NCI-H2107 (cell line): ENCODE measurements at places on chromosomes 3 and 15.

DNA sequence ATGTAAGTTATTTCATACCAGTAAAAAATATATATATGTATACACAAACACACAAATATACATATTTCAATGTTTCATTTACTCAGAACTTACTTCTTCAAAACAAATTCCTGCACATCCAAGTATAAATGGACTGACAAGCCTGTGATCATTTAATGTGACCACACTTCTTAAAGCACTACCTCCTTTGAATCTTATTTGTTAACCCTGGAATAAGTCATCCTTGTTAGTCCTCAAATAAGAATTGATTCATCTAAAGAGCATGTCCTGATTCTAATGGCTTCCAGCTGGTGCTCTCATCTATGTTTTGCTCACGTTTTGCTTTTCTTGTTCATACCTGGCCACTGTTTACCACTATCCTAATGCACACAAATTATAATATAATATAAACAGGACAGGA lies 103.9 kb upstream of the UBP1 start:
- DNase-seq = no peak

DNA sequence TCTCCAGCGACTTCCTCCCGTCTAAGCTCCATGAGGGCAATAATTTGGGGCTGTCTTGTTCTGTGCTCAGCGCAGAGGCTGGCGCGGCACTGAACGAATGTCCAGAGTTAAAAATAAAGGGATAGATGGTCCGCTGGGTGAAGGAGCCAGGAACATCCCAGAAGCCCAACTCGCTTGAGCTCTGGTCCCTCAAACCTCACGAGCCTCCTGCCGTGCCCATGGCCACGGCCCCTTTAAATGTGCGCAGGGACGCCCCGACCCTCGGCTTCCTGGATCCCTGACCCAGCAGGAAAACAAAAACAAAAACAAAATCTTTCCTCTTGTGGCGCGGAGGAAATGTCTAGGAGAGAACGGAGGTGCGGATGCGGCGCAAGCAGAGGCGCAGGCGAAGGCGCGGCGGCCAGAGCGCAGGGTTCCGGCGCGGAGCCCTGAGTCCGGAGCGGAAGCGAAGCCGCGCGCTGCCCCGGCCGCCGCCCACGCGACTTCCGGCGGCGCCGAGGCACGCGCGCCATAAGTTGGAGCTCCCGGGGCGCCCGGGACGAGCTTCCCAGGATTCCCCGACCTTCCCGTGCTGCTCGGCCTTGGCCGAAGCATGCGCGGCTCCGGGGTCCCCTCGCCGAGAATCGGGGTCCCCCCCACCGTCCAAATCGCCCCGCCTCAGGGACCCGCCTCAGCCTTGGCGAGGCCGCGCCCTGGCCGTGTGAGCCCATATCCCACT lies 52.9 kb upstream of the WNT7A start:
- no peak for DNase-seq

GRCh38 chr3:153142961-153143360 lies 19.1 kb upstream of the RAP2B start:
- no peak for DNase-seq

DNA sequence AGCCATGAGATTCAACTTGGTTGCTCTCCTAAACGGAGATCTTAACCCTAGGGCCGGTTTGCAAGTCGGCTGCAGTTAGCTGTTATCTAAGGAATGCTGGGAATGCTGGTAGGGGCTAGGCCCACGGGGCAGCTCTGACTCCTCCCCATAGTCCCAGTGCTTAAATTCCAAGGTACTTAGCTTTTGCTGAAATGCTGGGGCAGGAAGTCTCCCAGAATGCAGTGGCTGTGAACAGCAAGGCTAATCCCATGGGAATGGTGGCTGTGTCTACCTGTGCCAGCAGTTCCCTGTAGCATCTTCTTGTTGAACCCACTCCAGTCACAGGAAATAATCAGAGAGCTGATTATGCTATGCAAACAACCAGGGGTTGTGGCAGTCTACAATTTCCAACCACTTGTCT lies 102.5 kb upstream of the TJP1 start:
- DNase-seq = no peak

DNA sequence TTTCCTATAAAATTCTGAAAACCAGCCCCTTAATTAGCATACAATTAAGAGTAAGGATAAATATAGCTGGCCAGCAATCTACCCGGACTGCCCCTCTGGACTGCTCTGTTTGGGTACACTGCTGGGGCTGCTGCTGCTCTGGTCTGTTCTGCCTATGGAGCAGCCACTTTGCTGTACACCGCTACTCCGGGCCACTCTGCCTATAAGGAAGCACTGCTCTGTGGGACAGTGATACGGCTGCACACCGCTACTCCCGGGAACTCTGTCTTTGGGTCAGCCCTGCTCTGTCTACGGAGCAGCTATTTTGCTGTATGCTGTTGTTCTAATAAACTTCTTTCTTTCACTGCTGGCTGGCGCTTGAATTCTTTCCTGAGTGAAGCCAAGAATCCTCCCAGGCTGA lies 316.5 kb upstream of the PLSCR5 start:
- DNase-seq = no peak

- no peak for DNase-seq
These were observed 378.1 kb downstream of the NSUN3 start for GRCh38 chr3:94440767-94441493.

- DNase-seq = no peak
These were observed 202.6 kb downstream of the XXYLT1 start for GRCh38 chr3:195068084-195069080.

GRCh38 chr3:10416730-10417300 lies 88.6 kb downstream of the ATP2B2 start:
- DNase-seq = no peak

DNA sequence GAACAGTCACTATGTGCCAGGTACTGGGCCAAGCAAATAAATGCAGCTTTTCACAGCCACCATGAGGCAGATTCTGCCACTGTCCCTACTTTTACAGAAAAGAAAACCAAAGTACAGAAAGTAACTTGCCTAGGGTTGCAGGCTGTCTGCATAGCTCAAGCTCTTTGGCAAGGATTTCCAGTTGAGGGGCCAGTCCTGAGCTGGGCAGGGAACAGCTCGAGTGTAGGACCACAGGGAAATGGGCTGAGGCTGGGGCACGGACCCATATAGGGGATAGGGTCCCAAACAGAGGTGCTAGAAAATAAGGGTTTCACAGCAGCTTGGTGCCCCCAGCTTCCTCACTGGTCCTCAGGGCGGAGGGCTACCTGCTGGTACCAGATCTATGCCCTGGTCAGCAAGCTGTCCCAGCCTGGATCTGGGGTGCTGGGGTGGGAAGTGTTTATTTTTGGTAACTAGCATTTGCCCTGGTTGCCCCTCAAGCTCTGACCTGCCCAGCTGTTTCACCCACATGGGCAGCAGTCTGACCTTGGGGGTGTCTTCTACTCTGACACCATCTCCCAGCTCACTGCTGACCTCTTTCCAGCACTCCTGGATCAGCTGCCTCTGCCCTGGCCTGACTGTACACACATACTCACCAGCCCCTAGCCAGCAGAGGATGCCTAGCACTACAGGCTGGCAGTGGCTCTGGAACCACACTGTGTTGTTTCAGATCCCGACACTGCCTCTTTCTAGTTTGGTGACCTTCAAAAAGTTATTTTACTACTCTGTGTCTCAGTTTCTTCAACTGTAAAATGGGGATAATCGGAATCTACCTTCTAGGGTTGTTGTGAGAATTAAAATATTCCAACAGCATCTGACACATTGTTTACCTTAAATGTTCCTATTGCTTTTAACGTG lies 16.2 kb downstream of the MRAS start:
- no peak for DNase-seq

- no peak for DNase-seq
These were observed 3.1 kb downstream of the STAG1 start for GRCh38 chr3:136749091-136749490.

DNA sequence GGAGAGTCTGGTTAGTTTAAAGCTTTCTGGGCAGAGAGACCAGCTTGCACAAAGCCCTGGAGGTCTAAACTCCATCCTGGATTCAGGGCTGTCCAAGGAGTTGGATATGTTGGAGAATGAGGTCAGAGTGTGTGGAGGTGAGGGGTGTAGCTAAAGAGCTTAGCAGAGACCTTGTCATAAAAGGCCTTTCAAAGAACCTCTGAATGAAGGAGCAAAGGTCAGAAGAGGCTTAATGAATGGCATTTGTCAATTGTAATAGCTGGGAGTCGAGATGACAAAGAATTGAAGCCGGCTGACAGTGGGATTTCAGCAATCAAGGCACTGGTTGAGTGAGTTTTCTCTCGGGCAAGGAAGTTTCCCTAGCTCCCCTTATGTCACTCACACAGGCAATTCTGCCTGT lies 202.6 kb downstream of the PDCD6IP start:
- DNase-seq = no peak

DNA sequence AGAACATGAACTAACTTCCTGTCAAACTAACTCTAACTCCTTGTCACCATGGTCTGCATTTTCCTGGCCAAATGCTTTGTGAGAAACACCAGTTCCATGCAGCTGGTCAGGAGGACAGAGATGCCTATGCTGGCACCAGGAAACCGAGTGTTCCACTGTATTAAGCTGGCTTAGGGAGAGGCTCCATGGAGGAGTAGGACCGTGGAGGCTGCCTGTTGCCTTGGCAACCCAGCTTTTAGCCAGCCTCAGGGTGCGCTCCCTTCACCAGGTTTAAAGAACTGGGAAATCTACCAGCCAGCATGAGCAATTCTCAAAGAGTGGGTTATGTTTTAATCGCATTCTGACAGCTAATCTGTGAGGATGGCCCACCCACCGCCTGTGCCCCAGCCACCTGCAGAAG lies 394.1 kb downstream of the OCA2 start:
- no peak for DNase-seq

DNA sequence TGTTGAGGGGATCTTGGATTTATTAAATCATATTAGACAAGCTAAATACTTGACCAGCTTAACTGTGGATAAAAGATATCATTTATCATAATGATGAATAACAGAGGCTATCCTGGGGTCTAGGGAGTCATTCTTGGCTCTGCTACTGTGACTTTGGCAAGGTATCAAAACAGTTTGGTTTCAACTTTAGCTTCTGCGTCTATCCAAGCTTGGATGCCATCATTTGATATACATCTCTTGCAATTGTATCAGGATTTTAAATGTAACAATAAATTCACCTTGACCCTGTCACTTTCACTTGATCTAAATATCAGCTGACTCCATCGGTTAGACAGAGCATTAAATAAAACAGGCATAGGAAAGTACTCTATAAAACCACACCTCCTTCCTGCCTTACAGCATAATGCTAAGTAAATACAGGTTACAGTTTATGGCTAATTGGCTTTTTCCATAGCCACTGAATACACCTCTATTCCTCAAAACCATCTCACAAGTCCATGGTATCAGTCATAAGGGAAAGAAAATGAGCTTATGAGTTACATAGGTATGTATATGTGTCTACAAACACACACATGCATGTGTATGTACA lies 262.9 kb downstream of the CTNNB1 start:
- DNase-seq = no peak

DNA sequence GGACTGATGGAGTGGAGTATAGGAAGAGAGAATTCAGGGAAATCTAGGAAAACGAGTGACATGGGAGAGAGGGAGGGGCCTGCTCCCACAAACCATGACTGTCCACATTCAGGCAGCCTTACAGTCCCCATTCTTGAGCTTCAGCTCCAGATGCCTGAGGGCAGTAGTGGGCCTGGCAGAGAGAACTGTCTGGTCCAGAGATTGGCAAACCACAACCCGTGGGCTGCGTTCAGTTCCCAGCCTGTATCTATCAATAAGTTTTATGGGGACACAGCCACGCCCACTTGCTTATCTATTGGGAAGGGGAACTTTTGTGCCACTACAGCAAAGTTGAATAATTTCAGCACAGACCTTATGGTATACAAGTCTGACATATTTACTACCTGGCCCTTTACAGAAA lies 63.8 kb downstream of the SLCO2A1 start:
- DNase-seq = no peak

- no peak for DNase-seq
These were observed 658.0 kb upstream of the DPPA4 start for GRCh38 chr3:109995377-109995776.

GRCh38 chr3:66706890-66707289 lies 206.1 kb upstream of the LRIG1 start:
- DNase-seq = no peak

DNA sequence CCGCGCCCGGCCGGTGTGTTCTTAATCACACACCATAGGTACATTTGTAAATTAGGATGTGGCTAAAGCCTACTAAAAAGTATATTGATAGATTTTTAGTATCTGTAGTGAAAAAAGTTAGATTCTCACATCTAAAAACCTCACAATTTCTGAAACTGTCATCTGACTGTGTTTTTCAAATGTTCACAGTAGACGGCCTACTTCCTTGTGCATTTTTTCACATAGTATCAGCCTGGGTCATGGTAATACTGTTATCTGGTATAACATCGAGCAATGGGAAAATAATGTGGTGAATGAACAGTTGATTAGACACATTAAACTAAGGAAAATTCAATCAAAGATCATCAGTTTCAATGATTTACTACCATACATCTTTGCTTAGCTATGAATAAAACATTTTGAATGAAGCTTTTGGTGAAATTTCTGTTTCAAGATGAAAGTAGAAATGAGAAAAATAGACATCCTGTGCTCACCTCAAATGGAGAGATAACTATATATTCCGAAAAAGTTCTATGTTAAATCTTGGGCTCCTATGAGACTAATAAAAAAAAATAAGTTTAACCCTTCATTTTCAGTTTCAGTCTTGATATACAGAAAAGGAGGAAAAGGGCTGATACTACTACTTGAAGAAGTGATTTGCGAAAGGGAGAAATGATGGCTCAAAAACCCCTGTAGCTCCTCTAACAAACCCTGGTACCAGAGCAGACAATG lies 262.7 kb downstream of the ZBTB20 start:
- DNase-seq = no peak

- DNase-seq = no peak
These were observed 384.3 kb upstream of the GBE1 start for GRCh38 chr3:82145742-82146141.

GRCh38 chr3:76509179-76509830 lies 530.6 kb upstream of the ROBO2 start:
- DNase-seq = no peak

GRCh38 chr3:47848599-47849117 lies 45.7 kb downstream of the DHX30 start:
- no peak for DNase-seq

DNA sequence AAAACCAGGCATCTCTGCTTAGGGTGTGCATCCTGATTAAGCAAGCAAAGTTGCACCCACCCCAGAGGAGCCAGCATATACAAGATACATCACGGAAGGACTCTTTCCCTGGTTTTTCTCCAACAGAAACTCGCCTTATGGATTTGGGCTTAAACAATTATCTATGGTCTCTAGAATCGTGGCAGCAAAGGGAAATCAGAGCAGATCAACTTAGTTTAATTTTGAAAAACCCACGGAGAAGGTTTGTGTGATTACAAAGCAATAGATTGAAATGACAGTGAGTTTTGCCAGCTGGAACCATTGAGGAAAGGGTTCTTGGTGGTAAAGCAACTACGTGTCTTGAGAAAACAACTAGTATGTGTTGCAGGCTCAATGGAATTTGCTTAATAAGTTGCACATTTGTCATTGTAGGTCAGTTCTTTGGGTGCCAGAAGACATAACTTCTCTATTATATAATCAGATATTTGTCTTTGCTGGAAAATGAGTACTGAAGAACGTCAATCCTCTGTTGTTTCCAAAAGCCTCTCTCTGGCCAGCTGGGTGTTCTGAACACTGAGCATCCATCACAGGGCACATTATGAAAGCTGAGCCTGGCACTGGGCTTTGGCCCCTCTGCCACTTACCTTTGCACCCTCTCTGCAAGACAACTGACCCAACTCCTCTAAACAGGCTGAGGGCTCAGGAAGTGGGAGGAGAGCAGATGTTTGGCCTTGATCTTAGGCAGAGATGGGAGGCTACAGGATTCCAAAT lies 75.7 kb upstream of the FBN1 start:
- DNase-seq = no peak
